Activated naive CD4-positive, alpha-beta T cell treated with anti-CD3 and anti-CD28 coated beads for 36 hours (primary cell): ENCODE measurements at places on chromosomes 12 and 14. TPM values are rescaled to one million over a fixed set of nuclear protein-coding genes. Genes with fewer than 3 reads are reported as not detected.

The PLBD1 gene
- not detected for total RNA-seq

The DACT1 gene
- 5.2 TPM for total RNA-seq

The EML1 gene
- 1.2 TPM for total RNA-seq

The WDHD1 gene
- total RNA-seq = 61.1 TPM

The LYZ gene
- total RNA-seq = not detected

The PLA2G1B gene
- total RNA-seq = not detected

GRCh38 chr12:52236386-52237050, 3.5 kb downstream of the KRT7 start:
- DNase-seq = no peak

GRCh38 chr14:88612981-88613380, 50.1 kb downstream of the ZC3H14 start:
- DNase-seq = no peak

- DNase-seq = no peak
Observed at GRCh38 chr12:80032946-80033345, 66.4 kb upstream of the OTOGL start.

GRCh38 chr14:65434216-65434850, 21.8 kb downstream of the FUT8 start:
- DNase-seq = no peak

DNA sequence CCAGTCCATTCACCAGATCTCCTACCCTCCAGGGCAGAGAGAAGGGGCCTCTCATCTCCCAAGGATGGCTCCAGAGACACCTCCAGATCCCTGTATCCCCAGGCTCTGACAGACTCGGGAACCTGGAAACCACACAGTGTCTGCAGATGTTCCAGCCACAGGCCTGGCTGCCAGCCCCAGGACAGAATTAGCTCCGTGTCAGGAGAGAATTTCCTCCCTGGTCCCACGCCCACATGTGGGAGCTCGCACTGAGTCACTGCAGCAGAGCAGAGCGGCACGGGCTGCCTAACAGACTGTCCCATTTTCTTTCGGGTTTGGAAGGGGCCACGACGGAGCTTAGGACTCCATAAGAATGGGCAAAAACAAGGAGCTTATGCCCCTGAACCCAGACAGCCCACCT, 33.6 kb downstream of the CMKLR1 start:
- no peak for DNase-seq

- DNase-seq = no peak
Observed at GRCh38 chr12:112870267-112870980, 36.3 kb upstream of the OAS1 start.

- no peak for DNase-seq
Observed at GRCh38 chr14:76950055-76951020, 78.2 kb downstream of the IRF2BPL start.

GRCh38 chr14:50353126-50353525, 41.0 kb downstream of the DMAC2L start:
- DNase-seq = no peak

GRCh38 chr12:95470300-95470699, 3.7 kb upstream of the METAP2 start:
- no peak for DNase-seq
